ENCODE measurements at places on chromosomes 2 and 18.
A peak's percentile ranks its signal among the peaks of the same experiment; 100 is the strongest.

DNA sequence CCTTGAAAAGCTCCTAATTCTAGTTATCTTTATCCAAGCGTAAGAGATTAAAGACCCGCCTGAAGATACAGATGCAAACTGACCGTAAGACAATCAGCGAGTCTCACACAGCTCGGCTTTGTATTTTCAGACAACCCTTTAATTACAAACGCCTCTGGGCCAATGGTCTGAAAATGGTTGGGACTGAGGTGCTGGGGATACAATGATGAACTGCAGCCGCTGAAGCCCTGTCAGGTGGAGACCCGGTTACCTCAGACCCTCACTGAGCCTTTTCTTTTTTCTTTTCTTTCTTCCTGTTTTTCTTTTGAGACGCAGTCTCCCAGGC, 715 bp upstream of the CFAP36 start:
- DNase-seq = no peak

GRCh38 chr2:166764216-166764615, 124.1 kb upstream of the XIRP2 start:
- DNase-seq = no peak

- no peak for DNase-seq
These were observed 96.3 kb upstream of the THUMPD2 start for GRCh38 chr2:39875182-39875913.

- no peak for DNase-seq
These were observed 135.3 kb downstream of the INSIG2 start for GRCh38 chr2:118223511-118223991.

DNA sequence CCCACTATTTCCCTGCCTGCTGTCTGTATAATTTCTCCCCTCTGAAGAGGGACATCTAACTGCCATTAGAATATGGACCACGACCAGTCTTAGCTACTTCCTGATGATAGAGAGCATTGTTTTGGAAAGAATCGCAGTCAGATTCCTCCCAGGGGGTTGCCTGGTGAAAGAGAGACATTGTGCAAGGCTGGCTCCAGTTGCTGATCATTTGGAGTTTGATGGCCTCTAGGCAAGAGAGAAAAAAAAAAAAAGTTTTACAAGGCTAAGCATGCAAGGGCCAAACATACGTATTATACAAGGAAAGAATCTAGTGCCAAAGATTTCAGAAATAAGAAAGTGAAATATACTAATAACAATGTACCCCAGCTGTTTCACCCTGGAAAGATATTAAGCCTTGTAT, 182.2 kb downstream of the CMPK2 start:
- DNase-seq = no peak

- DNase-seq = no peak
These were observed 73.7 kb downstream of the RFTN2 start for GRCh38 chr2:197601726-197602125.

- DNase-seq = no peak
These were observed 48.0 kb downstream of the SERPINB8 start for GRCh38 chr18:64017870-64018269.

DNA sequence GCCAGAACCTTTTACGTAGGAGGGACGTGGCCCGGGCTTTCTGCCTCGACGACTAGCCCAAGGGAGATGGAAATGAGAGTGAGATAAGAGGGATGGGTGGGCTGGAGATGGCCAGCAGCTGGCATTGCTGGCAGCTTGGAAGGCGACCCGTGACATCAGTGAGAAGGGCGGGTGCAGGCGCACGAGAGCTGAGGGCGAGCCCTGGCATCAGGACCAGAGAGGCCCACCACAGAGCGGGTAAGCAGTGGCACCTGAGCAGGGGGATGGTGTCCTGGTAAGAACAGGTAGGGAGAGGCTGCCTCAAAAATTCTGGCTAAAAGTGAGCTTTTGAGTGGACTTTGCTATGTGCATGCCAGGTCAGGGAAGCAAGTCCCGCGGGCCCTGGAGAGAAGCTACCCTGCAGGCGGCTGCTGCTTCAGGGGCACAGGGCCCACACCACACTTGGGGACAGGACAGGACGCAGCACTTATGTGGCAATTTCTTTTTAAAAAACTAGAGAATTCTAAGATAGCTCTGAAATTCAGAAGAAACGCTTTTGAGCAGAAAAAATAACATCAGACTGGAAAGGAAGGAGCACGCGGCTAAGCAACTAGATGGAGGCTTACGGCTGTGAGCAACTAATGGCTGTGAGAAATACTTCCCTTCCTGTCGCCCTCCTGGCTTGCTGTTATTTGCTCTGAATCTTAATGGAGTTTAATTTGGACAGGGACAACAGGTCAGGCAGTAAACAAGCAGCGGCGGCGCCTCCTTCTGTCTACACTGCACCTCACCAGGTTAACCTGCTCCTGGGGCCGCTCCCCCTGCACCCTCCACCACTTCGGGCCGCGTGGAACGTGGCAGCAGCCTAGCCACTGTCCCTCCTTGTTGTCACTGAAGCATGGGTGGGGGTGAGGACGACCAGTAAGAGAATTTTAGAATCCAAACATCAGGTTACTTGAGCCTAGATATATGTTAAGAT, 20.5 kb downstream of the THAP4 start:
- no peak for DNase-seq

- no peak for DNase-seq
These were observed 414.4 kb upstream of the CDH7 start for GRCh38 chr18:65336411-65336810.

GRCh38 chr2:63078852-63079606, 28.4 kb downstream of the OTX1 start:
- DNase-seq = no peak

DNA sequence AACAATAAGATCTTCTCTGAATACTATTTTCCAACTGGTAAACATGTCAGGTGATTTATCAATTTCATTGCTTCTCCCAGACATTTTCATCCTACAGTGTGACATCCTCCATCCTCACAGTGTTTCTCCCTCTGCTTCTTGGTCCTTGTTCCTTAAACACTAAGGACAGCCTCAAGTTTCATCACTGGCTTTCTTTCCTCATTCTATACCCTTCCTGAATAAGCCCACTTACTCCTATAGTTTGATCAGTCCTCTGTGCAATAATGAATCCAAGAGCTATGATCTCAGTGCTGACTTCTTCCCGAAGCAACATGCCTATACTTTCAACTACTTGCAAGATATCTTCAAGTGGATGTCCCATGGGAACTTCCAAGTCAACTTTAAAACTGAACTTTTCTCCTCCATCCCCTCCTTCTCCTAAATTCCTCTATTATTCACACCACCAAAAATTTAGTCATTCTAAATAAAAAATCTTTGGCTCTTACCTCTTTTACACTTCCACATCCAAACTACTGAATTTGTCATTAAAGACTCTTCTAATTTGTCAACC, 87.6 kb downstream of the FAM228A start:
- no peak for DNase-seq

DNA sequence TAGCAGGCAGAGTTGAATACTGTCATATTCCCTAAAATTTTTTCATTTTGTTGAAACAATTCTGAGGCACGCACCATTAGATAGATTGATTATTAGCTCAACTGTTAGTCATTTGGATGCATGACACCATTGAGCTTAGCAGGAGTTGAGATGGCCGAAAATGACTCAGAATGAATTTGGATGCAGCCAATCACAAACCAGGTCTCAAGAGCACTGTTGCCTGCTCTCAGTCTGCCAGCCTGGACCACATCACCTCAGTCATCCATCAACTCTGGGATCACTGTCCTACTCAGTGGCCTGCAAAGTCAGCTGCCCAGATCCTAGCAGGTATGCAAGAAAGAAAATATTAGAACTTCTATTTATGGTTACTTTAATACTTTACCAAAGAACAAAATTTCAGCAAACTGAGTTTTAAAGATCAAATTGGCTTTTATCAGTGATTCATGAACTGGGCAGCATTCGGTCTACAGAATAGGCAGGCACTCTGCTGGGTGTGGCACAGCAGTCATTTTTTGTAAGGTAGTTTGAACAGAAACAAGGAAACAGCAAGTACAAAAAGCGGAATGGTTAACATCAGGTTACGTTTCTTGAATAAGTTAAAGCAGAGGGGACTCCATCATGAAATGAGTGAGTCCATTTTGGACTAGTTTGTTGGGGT, 152.7 kb upstream of the ARHGAP28 start:
- DNase-seq = no peak

DNA sequence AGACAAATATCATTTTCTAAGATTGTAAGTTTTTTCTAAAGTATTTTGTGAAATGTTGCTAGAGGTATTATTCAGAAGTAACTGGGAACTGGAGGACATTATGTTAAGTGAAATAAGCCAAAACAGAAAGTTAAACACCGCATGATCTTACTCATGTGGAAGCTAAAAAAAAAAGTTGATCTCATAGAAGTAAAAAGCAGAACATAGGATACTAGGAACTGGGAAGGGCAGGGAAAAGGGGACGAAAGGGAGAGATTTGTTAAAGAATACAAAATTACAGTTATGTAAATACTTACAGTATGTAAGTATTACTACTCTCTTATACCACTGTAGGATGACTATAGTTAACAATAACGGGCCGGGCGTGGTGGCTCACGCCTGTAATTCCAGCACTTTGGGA, 46.7 kb upstream of the CDKL4 start:
- no peak for DNase-seq

DNA sequence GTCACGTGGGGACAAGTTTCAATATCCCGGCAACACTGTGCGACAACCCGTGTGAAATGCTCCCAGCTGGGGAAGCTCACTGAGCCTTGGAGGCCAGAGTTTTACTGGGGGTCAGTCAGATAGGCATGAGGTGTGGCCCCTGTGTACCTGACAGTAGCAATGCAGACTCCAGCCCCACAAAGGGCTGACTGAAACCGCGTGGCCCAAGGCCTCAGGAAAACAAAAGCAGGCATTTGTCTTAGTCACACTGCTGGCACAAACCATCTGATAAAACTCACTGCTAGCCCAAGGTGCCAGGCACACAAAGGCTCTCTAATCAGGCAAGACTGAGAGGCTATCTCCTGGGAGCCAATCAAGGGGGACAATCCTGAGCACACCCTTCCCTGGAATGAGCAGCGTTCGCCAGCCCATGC, 786.6 kb upstream of the RAB6C start:
- no peak for DNase-seq

DNA sequence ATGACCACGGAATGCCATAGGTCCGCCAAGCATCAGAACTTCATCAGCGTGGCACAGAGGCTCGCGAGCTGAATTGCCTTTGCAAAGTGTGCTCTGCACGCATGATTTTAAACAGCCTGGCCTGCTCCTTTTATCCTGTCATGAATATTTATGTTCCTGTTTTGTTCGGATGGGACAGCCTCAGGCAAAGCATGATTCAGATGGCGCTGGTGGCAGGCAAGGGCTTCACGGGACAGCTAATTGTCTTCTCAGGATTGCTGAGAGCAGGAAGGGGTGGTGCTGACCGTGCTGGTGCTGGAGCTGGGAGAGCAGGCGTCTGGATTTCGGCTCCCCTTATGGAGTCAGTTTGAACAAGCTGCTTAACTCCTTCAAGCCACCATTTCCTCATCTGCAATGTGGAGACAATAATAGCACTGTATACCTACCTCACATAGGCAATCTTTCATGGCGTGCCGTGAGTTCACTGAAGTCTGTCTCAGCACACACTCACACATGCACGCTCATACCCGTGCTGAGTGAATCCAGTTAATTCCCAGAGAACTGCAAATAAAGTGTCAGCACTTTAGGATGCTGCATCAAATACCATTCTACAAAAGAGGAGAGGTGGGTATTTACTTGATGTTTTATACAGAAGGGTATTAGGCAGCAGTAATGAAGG, 79.7 kb upstream of the APCDD1 start:
- DNase-seq = no peak

- DNase-seq = no peak
These were observed 341.7 kb downstream of the STK39 start for GRCh38 chr2:167905668-167906067.

- no peak for DNase-seq
These were observed 472.6 kb downstream of the TXNL1 start for GRCh38 chr18:56165601-56166355.

- no peak for DNase-seq
These were observed 15.3 kb downstream of the TM4SF20 start for GRCh38 chr2:227363756-227364155.

GRCh38 chr2:174682007-174682577, 82.2 kb downstream of the CHRNA1 start:
- peak; percentile 42 for DNase-seq

DNA sequence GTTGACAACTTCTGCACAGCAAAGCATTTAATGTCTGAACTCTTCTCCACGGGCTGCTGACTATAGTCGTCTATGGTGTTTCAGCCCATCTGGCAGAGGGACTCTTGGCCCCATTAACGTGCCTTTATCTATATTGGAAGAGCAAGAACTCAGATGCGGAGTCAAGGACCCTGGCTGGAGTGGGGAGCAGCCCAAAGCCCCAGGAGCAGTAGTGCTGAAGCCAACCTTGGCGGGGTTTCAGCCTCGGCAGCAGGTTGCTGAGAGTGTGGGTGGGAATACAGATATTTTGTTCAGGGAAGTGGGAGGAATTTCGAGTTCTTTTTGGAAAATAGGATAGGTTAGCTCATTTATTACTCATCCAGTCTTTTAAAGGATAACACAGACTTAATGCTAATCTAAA, 34.2 kb downstream of the TMEM17 start:
- DNase-seq = no peak

DNA sequence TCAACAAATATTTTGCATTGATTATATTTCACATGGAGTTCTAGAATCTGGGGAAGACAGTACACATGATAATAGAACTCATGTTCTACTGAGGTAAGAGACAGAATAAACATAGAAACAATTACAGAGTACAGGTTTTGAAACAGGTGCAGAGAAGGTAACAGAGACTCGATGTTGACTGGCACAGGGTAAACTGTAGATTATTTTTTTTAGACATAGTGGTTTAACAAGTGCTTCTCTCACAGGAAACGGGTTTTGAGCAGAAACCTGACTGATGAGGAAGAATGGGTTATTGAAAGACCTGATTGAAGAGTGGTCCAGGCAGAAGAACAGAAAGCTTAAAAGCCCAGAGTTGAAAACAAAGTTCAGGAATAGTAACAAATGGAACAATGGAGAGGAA, 1002.5 kb upstream of the FAM98A start:
- DNase-seq = no peak

DNA sequence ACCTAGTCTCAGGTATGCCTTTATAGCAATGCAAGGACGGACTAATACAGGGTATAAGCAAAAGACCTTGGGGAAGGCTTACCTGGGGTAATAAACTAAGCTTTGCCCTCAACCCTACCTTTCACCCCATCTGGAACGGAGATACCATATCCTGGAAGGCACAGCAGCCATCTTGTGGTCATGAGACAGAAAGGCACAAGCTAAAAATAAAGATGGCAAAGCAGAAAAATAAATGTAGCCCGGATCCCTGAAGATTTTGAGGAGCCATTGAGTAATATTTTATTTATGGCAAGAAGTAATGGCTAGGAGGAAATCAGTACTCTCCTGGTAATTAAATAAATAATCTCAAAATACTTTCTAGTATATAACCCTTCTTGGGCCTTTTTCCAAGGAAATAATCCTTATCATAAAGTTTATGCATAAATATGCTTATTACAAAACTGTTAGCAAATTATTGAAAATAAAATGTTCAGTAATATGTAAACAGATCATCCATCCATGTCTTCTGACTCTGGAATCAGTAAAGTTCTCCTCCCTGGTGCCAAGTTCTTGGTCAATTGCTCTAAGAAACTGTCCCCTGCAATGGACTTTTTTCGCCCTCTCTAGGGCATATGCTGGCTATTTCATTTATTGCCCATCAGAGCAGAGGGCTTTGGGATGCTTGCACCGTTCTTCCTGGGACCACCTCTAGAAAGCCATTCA, 198.7 kb downstream of the SPP2 start:
- DNase-seq = no peak

- DNase-seq = no peak
These were observed 36.6 kb upstream of the PRLH start for GRCh38 chr2:237529452-237530402.

- no peak for DNase-seq
These were observed 25.0 kb downstream of the SH3YL1 start for GRCh38 chr2:238869-239268.
